RCC 7860 (cell line): ENCODE measurements at places on chromosomes 5 and 9.
A peak's percentile ranks its signal among the peaks of the same experiment; 100 is the strongest.

- DNase-seq = peak; percentile 7
Measured at GRCh38 chr9:78552802-78553201, 255.9 kb downstream of the PSAT1 start.

- DNase-seq = no peak
Measured at GRCh38 chr5:57724836-57725235, 242.2 kb upstream of the ACTBL2 start.

- DNase-seq = no peak
Measured at GRCh38 chr9:131312822-131313770, 23.6 kb downstream of the PLPP7 start.

DNA sequence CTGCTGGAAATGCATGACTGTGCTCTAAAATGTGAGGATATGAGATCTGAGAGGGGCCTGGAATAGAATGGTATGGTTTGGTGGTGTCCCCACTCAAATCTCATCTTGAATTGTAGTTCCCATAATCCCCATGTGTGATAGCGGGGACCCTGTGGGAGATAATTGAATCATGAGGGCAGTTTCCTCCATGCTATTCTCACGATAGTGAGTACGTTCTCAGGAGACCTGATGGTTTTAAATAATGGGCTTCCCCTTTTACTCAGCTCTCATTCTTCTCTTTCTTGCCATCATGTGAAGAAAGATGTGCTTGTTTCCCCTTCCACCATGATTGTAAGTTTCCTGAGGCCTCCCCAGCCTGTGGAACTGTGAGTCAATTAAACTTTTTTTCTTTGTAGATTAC is 133.6 kb upstream of the ADAMTS16 start:
- no peak for DNase-seq

- DNase-seq = no peak
Measured at GRCh38 chr5:107112216-107112615, 558.5 kb downstream of the EFNA5 start.

DNA sequence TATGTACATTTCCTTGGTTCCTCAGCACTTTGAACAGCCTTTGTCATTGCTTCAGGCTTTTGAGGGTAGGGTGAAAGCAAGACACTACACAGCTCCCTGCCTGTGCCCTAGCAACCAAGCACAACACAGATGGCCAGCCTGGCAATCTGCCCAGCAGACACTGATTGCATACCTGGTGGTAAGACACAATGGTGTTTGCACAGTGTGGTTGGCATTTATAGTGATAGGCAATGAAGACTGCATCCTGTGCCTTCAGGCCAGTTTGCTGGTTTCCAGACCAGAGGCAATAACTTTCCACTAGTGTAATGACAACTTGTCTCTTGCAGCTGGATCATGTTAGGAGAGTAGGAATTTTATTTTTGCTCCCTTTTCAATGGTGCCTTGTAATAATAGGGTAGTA is 144.5 kb upstream of the TNC start:
- peak; percentile 97 for DNase-seq

DNA sequence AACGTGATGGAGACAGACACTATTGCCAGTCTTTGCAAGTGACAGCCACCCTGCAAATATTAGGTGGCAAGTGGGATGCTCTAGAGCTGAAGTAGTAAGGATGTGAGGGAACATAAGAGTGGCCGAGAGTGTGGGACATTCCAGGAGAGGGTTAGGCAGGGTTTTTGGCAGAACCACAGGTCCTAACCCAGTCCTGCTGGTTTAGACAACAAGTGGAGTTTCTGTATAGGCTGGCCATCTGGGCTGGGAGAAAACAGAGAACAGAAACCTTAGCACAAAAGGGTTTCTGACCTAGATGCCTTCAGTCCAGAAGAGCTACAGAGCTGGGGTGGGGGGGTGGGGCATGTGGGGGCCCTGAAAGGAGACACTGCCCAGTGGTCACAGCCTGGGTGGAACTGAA is 107.4 kb downstream of the TMEM174 start:
- DNase-seq = no peak

DNA sequence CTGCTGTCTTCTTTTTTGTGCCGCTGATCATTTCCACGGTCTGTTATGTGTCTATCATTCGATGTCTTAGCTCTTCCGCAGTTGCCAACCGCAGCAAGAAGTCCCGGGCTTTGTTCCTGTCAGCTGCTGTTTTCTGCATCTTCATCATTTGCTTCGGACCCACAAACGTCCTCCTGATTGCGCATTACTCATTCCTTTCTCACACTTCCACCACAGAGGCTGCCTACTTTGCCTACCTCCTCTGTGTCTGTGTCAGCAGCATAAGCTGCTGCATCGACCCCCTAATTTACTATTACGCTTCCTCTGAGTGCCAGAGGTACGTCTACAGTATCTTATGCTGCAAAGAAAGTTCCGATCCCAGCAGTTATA is 17.1 kb downstream of the F2R start:
- no peak for DNase-seq

- DNase-seq = no peak
Measured at GRCh38 chr9:9521033-9521779, 1091.6 kb downstream of the PTPRD start.

- no peak for DNase-seq
Measured at GRCh38 chr5:148849461-148849860, 23.1 kb downstream of the ADRB2 start.

GRCh38 chr9:105877721-105878120 is 183.4 kb downstream of the TMEM38B start:
- DNase-seq = no peak

DNA sequence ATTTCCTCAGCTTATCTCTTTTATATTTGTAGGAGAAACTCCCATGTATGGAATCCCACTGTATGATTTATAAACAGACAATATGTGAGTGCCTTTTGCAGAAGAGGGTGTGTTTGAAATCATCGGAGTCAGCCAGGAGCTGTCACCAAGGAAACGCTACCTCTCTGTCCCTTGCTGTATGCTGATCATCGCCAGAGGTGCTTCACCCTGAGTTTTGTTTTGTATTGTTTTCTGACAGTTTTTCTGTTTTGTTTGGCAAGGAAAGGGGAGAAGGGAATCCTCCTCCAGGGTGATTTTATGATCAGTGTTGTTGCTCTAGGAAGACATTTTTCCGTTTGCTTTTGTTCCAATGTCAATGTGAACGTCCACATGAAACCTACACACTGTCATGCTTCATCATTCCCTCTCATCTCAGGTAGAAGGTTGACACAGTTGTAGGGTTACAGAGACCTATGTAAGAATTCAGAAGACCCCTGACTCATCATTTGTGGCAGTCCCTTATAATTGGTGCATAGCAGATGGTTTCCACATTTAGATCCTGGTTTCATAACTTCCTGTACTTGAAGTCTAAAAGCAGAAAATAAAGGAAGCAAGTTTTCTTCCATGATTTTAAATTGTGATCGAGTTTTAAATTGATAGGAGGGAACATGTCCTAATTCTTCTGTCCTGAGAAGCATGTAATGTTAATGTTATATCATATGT is 18.0 kb upstream of the CTSL start:
- no peak for DNase-seq

DNA sequence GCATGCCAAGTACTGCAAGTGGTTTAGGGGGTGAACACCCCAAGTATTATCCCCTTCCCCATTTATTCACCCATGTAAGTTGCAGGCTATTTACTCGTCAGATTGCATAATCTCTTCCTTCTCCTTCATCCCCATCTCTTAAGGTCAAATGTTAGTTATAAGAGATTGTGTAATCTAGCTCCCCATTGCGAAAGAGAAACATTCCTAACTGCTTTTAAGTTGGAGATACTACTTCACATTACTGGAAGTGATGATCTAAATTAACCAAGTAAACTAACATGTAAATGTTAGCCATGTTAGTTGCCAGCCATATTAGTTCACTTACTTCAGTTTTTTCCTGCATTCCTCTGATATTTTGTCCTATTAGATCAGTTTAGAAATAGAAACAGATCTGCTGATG is 262.3 kb downstream of the TAF11L14 start:
- DNase-seq = no peak

DNA sequence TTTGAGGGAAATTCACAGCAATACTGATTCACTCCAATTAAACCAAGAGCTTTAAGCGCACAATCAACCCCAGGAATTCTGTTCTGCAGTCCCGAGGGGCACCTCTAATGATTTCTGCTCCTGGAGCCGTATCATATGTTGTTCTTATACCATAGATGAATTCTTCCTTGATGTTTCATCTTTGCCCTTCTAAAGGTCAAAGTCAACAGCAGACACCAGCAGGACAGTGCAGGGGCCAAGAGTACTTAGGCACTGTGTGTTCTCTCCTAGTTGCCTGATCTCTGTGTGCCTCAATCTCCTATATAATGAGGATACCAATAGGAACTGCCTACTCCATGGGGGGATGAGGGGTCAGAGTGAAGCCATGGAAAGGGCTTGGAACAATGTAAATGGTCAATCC is 16.5 kb downstream of the EPB41L4B start:
- DNase-seq = no peak
